ENCODE measurements at places on chromosomes 5 and 9. TPM values are rescaled to one million over a fixed set of nuclear protein-coding genes. Genes with fewer than 3 reads are reported as not detected.

DNA sequence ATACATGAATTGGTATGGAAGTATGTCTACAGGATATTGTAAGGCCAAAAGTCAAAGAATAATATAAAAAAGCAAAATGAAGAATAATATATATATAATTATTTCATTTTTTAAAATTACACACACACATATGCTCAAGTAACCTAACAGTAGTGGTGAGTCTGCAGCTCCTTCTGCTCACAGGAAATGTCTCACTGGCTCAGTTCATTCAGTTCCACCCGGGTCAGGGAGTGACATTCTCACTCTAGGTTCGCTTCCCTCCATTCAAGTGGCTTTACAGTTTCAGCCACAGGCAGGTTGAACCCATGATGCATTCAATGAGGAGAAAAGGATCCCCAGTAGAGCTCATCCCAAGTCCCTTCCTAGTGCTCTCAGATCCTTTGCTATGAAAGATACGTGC, 90.8 kb downstream of the SUSD1 start:
- H3K4me1 ChIP-seq, result no peaks in the 10 kb centered on the region
- no peak overlapping the region for H3K27ac ChIP-seq
- H3K27me3 ChIP-seq, result no peaks in the 10 kb centered on the region
- no peak overlapping the region for H3K4me3 ChIP-seq
- no peaks in the 10 kb centered on the region for H3K36me3 ChIP-seq
- no peak for DNase-seq

DNA sequence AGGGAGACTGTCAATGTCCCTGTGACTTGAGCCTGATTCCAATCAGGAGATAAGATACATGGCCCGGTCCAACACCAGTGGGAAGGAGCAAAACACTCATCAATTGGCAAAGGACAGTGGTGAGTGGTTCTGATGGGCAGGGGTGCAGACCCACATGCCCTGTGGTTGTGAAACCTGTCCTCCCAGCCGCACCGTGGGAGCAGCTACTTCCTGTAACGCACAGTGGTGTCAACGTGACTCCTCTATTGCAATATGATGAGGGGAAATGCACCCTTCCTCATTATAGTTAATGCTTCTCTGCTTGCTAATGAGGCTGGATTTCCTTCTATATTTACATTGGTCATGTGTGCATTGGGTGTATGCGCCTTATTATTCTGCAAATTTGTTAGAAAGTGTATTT, 223.0 kb downstream of the IRX1 start:
- H3K27me3 ChIP-seq, result no peaks in the 10 kb centered on the region
- H3K27ac ChIP-seq, result no peak overlapping the region
- DNase-seq, result no peak
- H3K4me1 ChIP-seq, result no peaks in the 10 kb centered on the region
- H3K4me3 ChIP-seq, result no peak overlapping the region

GRCh38 chr9:103681435-103681834, 412.7 kb upstream of the SMC2 start:
- H3K4me1 ChIP-seq, result no peaks in the 10 kb centered on the region
- no peak overlapping the region for H3K4me3 ChIP-seq
- H3K27ac ChIP-seq, result no peak overlapping the region

- H3K4me1 ChIP-seq, result no peaks in the 10 kb centered on the region
- H3K36me3 ChIP-seq, result no peaks in the 10 kb centered on the region
- H3K27me3 ChIP-seq, result no peaks in the 10 kb centered on the region
These were observed 1115.0 kb downstream of the CDH18 start for GRCh38 chr5:18872978-18873377.

HCN1 gene
- 0.28 TPM for total RNA-seq

GRCh38 chr5:160788102-160788660, 63.8 kb downstream of the ATP10B start:
- no peak overlapping the region for H3K4me3 ChIP-seq
- H3K4me1 ChIP-seq, result no peaks in the 10 kb centered on the region
- no peak overlapping the region for H3K27ac ChIP-seq
- DNase-seq, result no peak

HSPA5 gene
- total RNA-seq, result 46.5 TPM

GRCh38 chr5:36301858-36302603, at the start of gene RANBP3L:
Gene RANBP3L, minus strand, starts transcription at chr5:36301902. Its CDS starts 486 bp downstream, at chr5:36301416.
- H3K36me3 ChIP-seq, result no peaks in the 10 kb centered on the region
- no peak for DNase-seq
- no peaks in the 10 kb centered on the region for H3K27me3 ChIP-seq
- peaks cover 33% of the 10 kb centered on the region for H3K4me1 ChIP-seq
- peak within 1 kb of the TSS; percentile 86 for H3K27ac ChIP-seq
- H3K4me3 ChIP-seq, result peak within 1 kb of the TSS; percentile 32

GRCh38 chr9:72412483-72413040, 47.6 kb upstream of the ZFAND5 start:
- H3K36me3 ChIP-seq, result no peaks in the 10 kb centered on the region
- no peak overlapping the region for H3K4me3 ChIP-seq
- H3K4me1 ChIP-seq, result no peaks in the 10 kb centered on the region
- H3K27ac ChIP-seq, result no peak overlapping the region
- no peaks in the 10 kb centered on the region for H3K27me3 ChIP-seq

DNA sequence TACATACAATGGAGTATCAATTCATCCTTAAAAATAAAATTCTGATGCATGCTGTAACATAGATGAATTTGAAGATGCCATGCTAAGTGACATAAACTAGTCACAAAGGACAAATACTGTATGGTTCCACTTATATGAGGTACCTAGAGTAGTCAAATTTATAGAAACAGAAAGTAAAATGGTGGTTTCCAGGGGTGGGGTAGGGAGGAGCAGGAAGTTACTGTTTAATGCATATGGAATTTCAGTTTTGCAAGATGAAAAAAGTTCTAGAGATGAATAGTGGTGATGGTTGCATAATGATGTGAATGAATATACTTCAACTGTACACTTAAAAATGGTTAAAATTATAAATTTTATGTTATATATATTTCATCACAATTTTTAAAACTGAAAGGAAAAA, 57.3 kb upstream of the FNIP1 start:
- H3K36me3 ChIP-seq, result no peaks in the 10 kb centered on the region
- no peaks in the 10 kb centered on the region for H3K27me3 ChIP-seq
- no peak overlapping the region for H3K4me3 ChIP-seq
- H3K27ac ChIP-seq, result no peak overlapping the region

- H3K4me3 ChIP-seq, result no peak within 1 kb of the TSS
- peaks cover 26% of the 10 kb centered on the region for H3K27me3 ChIP-seq
- peaks cover 14% of the 10 kb centered on the region for H3K4me1 ChIP-seq
These were observed at the start of gene LCN10 for GRCh38 chr9:136742591-136743391. Gene LCN10, minus strand, starts transcription at chr9:136742940. Its CDS starts 37 bp downstream, at chr9:136742903.

QRFP gene
- not detected for total RNA-seq

KIF12 gene
- not detected for total RNA-seq

PDE8B gene
- total RNA-seq, result 6.1 TPM

GRCh38 chr9:3497857-3498256, 27.9 kb downstream of the RFX3 start:
- H3K27me3 ChIP-seq, result no peaks in the 10 kb centered on the region
- no peak for DNase-seq
- no peaks in the 10 kb centered on the region for H3K4me1 ChIP-seq
- no peak overlapping the region for H3K27ac ChIP-seq

DNA sequence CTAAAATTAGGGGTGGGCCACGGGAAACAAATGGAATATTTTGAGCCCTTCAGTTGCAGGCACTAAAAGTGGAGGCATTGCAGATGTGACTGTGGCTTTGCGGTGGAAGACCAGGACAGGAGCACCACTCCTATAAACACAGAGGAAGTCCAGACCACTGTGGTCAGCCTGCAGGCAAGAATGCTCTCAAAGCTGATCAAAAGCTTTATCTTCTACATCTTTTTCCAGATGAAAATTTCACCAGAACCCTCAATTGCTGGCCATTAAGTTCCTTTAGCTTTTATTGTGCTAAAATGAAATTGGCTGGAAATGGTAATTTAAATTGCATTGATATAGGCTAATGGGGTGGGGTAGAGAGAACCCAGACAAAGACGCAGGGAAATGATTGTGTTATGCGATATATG, 208.8 kb downstream of the ERCC6L2 start:
- no peaks in the 10 kb centered on the region for H3K36me3 ChIP-seq
- H3K4me1 ChIP-seq, result peaks cover 17% of the 10 kb centered on the region
- no peak overlapping the region for H3K27ac ChIP-seq
- no peak for DNase-seq

STPG3 gene
- not detected for total RNA-seq

PCDHA1 gene
- total RNA-seq, result not detected

- H3K4me3 ChIP-seq, result no peak overlapping the region
- DNase-seq, result no peak
- no peaks in the 10 kb centered on the region for H3K4me1 ChIP-seq
These were observed 88.3 kb downstream of the MAP1B start for GRCh38 chr5:72195581-72195980.

GRCh38 chr5:102740515-102740914, 14.6 kb upstream of the PAM start:
- H3K27me3 ChIP-seq, result no peaks in the 10 kb centered on the region
- no peaks in the 10 kb centered on the region for H3K36me3 ChIP-seq
- no peak for DNase-seq
- no peak overlapping the region for H3K4me3 ChIP-seq

GRCh38 chr5:33195431-33196165, 245.2 kb upstream of the TARS1 start:
- no peak overlapping the region for H3K27ac ChIP-seq
- no peak for DNase-seq
- H3K27me3 ChIP-seq, result no peaks in the 10 kb centered on the region
- H3K4me3 ChIP-seq, result no peak overlapping the region
- no peaks in the 10 kb centered on the region for H3K4me1 ChIP-seq

GRCh38 chr5:31106278-31106677, 87.2 kb upstream of the CDH6 start:
- no peaks in the 10 kb centered on the region for H3K36me3 ChIP-seq
- no peaks in the 10 kb centered on the region for H3K27me3 ChIP-seq
- H3K4me3 ChIP-seq, result no peak overlapping the region
- peaks cover 5% of the 10 kb centered on the region for H3K4me1 ChIP-seq
- no peak for DNase-seq
- no peak overlapping the region for H3K27ac ChIP-seq

DNA sequence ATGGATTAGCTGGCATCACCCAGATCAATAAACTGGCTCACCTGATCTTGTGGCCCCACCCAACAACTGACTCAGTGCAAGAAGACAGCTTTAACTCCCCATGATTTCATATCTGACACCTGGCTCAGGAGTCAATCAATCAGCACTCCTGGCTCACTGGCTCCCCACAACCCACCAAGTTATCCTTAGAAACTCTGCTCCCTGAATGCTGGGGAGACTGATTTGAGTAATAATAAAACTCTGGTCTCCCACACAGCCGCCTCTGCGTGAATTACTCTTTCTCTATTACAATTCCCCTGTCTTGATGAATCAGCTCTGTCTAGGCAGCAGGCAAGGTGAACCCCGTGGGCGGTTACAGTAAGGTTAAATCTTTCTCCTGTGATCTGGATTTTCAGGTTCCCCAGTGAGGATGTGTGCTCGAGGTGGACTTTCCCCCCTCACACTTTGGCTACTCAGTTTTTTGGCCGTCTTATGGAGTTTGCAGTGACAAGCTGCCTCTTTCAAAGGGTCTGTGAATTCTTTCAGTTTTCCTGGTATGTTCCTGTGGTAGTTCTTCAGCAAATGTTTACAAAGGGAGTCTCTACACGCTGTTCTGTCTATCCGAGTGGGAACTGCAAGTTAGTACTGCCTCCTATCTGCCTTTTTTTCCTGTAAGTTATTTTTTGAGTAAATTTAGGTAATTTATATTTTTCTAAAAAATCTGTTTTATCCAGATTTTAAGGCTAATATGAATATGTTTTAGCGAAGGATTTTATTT, 500.2 kb upstream of the NUDT12 start:
- no peak overlapping the region for H3K27ac ChIP-seq
- H3K4me3 ChIP-seq, result no peak overlapping the region
- no peak for DNase-seq
- no peaks in the 10 kb centered on the region for H3K27me3 ChIP-seq
- no peaks in the 10 kb centered on the region for H3K4me1 ChIP-seq

DNA sequence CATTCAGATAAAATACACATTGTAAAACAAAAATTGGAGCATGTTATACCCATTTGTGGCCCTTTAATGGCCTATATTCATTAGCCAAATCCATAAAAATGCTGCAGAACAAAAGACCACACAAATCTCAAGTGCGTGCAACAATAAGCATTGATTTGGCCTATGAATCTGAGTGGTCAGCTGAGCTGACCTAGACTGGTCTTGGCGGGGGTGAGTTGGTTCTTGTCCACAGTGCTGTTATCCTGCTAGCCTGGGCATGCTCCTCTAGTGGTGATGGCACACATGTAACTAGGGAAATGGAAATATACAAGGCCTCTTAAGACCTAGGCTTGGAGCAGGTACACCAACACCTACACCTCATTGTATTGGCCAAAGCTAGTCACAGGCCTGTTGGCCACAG, 122.2 kb upstream of the TBCA start:
- H3K36me3 ChIP-seq, result no peaks in the 10 kb centered on the region
- no peak for DNase-seq
- H3K27ac ChIP-seq, result no peak overlapping the region

- no peak overlapping the region for H3K4me3 ChIP-seq
- no peak for DNase-seq
- no peak overlapping the region for H3K27ac ChIP-seq
- H3K27me3 ChIP-seq, result no peaks in the 10 kb centered on the region
- H3K4me1 ChIP-seq, result peaks cover 14% of the 10 kb centered on the region
These were observed 24.3 kb downstream of the NDFIP1 start for GRCh38 chr5:142132916-142133315.

DNA sequence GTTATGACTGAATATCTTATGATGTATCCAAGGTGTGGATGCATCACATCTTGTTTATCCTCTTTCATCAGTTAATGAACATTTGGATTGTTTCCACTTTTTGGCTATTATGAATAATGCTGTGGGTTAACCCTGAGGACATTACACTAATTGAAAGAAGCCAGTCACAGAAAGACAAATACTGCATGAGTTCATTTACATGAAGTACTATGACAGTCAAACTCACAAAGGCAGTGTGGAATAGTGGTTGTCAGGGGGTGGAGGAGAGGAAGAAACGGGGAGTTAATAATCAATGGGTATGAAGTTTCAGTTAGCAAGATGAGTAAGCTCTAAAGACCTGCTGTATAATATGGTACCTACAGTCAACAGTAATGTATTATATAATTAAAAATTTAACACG, 409.4 kb upstream of the CTNND2 start:
- no peaks in the 10 kb centered on the region for H3K4me1 ChIP-seq
- H3K4me3 ChIP-seq, result no peak overlapping the region
- DNase-seq, result no peak
- no peak overlapping the region for H3K27ac ChIP-seq
- no peaks in the 10 kb centered on the region for H3K36me3 ChIP-seq
- H3K27me3 ChIP-seq, result no peaks in the 10 kb centered on the region

PTGER4 gene
- total RNA-seq, result 77.7 TPM

SPATA31A1 gene
- not detected for total RNA-seq

SLC6A19 gene
- total RNA-seq, result not detected

All from sigmoid colon (tissue), 7 donors.